ENCODE measurements at places on chromosomes 6 and 20.

- DNase-seq, result no peak
Observed at GRCh38 chr20:20897145-20897544, 184.7 kb upstream of the RALGAPA2 start.

DNA sequence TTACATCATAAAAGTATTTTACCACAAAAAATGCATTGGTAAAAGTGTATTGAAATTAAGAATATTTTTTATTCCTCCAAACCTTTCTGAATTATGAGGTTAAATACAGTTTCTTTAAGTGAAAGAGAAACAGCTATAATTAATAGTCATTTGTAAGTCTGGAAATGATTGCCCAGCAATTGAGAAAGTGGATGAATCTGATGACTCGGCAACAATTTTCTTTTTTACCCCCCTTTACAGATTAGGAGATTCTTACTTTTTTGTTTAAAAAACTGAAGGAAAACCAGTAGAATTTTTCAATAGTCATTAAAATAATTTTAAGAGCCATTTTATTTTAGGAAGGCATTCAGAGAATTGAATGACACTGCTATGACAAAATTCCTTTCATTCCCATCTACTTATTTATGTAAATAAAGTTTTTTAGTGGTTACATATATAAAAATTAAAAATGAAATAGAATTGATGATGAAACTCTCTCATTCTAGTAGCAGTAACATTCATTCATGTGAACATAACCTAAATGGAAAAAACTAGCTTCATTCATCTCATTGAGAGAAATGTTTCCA is 169.6 kb upstream of the PRND start:
- no peak for DNase-seq

DNA sequence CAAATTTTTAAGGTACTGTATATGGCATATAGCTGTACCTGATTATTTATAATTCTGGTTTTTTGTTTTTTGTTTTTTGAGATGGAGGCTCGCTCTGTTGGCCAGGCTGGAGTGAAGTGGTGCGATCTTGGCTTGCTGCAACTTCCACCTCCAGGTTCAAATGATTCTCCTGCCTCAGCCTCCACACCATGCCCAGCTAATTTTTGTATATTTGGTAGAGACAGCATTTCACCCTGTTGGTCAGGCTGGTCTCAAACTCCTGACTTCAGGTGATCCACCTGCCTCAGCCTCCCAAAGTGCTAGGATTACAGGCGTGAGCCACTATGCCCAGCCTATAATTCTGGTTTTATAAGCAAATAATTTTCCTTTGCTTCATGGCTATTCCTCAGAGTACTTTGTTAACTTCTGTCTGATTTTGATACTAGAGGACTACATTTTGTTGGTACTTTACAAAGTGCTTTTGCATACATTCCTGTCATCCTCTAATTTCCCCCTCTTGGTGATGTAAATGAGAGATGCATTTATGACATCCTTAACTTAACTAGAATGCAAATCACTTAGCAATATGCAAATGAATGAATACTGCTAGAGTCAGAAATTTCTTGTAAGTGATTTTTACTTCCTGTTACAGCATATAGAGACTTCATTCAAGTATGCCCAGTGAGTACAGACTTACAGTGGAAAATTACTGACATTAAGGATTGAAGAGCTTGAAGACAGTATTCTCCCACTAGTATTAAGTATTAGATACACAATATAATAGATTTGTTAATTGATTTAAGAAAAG is 35.7 kb upstream of the ARID1B start:
- no peak for DNase-seq

DNA sequence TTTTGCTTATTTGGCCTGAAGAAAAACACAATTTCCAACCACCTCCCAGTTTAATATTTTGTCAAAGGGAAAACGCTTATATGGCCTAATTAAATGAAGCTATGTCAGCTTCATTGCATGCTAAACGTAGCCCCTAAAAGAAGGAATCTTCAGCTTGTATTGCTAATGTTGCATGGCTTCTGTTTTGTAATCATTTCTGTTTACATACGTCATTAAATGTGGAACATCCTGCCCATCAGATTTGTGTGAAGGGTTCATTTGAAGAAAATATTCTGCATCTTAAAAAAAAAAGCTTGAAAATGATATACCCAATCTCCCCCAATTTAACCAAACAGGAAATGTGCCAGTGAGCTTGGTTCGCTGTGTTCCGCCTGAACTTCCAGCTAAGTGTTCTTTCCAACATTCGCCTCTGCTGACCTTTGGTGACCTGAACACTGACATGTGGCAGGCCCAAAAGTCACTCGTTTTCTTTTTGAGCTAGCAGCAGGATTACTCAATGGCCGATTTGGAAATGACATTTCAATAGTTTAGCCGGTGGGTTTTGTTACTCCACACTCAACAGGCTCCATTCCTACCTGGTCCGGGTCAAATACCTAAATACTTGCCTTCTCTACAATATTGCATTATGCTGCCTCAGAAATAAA is 12.7 kb upstream of the SIRT5 start:
- no peak for DNase-seq

DNA sequence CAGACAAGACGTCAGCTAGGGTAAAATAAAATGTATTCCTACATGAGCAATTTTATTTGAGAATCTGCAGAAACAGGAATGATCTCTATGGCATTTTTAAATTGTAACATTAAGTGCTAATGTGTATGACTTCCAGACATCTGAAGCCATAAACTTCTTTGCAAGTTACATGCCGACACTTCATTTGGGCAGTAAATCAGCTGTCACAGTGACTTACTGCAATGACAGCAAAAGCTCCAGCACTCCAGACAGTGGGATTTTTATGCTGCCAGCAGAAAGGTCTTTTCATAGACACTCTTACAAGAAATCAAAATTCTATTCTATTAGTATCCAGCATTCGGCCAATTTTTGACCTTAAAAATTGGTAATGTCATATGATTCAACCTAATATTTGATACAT is 156.3 kb upstream of the SNX9 start:
- DNase-seq, result no peak

DNA sequence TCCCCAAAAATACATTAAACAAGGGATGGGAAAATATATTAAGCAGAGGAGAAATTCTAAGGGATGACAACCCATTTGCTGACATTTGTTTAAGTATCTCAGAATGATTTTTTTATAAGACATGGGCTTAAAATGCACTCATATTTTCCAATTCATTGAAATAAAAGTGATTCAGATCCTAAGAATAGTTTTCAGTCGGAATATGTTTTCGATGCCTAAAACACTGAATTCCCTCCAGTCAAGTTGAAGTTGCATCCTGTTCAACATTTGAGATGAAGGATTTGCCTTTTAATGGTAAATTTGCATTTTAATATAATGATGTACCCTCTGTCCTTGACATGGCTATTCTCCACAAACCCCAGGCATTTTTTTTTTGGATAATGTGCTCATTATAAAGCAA is 79.3 kb downstream of the PTCHD4 start:
- no peak for DNase-seq

DNA sequence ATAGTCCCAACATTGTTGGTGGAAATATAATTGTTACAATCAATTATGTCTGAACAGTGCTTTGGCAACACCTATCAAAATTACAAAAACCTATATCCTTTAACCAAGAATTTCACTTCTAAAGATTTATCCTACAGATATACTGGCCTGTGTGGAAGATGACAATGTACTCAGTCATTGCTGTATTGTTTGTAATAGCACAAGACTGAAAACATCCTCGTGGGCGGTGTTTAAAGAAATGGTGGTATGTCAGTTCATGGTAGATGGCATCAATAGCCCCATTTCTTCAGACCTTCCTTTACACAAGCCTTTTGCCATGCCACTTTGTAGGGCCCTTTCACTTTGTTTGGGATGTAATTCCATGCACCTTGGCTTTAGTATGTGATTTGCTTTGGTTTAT is 9.8 kb upstream of the TPBG start:
- DNase-seq, result no peak

GRCh38 chr6:154012852-154013251 is 26.2 kb upstream of the OPRM1 start:
- DNase-seq, result no peak

DNA sequence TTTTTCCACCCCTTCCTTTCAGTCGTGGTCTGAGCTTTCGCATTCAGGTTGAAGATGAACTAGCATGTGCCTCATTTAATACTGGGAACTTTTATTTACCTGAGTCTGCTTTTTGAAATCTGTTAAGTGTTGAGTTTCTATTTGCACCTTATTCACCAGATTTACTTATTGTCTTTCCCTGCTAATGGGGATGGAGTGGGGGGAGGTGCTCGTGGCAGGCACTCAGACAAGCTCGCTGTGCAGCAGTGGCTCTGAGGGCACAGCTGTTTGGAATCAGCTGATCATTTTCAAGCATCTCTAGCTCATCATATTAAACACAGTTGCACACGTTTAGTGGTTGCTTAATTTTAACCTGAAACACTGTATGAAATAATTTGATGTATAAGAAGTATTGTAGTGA is 35.6 kb downstream of the UTRN start:
- no peak for DNase-seq

DNA sequence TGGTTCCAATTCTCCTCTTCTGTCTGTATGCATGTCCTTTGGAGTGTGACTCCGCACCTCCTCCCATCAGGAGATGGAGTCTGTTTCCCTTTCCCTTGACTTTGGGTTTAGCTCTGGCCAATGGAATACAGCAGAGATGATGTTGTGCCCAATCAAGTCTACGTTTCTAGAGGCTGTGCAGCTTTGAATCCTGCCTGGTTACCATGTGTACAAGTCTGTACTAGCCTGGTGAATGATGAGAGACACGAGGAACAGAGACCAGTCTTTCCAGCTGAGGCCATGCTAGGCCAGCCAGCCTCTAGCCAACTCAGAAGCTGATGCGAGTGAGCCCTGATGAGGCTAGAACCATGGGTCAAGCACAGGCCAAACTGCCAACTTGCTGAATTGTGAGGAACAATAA is 83.2 kb downstream of the LAMP5 start:
- DNase-seq, result no peak

DNA sequence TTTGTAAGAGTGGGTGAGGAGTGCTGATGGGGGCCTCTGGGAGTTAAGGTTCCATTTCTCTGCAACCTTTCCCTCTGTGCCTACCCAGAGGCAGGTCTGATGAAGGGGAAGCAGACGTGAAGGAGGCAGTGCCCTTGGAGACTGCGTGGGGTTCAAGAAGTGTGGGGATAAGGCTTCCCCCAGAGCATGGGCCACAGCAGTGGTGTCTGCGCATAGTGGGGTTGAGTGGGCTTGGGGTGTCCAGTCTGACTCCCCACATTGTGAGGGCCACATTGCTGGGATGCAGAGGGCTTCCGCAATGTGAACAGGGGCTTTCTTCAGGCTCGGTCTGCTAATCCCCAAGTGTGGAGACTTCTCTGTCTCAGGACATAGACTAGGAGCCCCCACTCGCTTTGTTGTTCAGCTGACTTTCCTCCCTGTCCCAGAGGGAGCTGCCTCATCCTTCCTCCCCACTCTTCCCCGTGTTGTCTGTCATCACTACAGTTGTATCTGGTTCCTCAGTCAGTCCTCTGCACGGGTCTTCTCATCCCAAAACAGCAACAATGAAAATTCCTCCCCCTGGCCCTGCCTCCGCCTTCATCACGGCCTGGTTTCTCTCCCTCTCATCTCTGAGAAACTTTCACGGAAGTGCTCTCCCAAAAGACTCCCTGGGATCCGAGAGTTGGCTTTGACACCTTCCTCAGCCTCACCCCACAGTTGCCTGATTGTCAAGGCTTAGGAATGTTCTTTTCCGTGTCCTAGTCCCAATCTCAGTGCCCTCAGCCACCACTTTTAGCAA is 2.8 kb downstream of the EBF4 start:
- DNase-seq, result no peak

GRCh38 chr6:39178235-39178634 is 51.0 kb downstream of the KCNK5 start:
- DNase-seq, result no peak

- DNase-seq, result peak; percentile 42
Observed at GRCh38 chr20:41178495-41178894, 41.2 kb downstream of the PLCG1 start.

GRCh38 chr6:12020187-12020791 is 8.2 kb downstream of the HIVEP1 start:
- no peak for DNase-seq

- no peak for DNase-seq
Observed at GRCh38 chr6:87822011-87822410, 120.0 kb upstream of the AKIRIN2 start.

GRCh38 chr6:166556863-166557322 is 29.6 kb downstream of the RAMACL start:
- peak; percentile 93 for DNase-seq

DNA sequence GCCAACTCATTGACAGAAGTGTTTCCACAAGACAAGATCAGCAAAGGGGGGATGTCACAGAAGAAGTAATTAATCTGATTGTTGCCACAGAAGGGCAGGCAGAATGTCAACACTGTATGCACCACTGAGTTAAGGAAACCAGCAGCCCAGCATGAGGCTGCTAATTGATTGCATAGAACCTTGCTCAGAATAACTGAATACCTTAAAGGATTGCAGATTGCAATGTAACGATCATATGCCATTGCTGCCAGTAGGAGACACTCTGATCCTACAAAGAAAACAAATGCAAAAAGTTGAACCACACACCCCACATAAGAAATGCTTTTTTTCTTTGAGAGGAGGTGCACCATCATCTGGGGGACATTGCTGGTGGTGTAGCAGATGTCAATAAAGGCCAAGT is 13.1 kb downstream of the OR5V1 start:
- DNase-seq, result no peak

DNA sequence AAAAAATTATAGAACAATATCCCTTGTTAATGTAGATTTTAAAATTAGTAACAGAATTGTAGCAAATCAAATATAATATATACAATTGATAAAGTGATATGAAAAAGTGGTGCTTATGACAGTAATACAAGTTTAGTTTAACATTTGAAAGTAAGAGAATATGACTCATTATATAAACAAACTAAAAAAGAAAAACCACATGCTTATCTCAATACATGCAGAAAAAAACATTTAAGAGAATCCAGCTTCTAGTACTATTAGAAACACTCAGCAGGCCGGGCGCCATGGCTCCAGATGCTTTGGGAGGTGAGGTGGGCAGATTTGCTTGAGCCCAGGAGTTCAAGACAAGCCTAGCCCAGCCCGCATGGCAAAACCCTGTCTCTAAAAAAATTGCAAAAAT is 60.7 kb upstream of the LAMA2 start:
- no peak for DNase-seq

- DNase-seq, result no peak
Observed at GRCh38 chr6:75484535-75484934, 9.1 kb downstream of the FILIP1 start.

- no peak for DNase-seq
Observed at GRCh38 chr20:38515631-38516030, 43.0 kb downstream of the RALGAPB start.

- DNase-seq, result no peak
Observed at GRCh38 chr20:60203451-60203850, 245.2 kb downstream of the CDH26 start.

DNA sequence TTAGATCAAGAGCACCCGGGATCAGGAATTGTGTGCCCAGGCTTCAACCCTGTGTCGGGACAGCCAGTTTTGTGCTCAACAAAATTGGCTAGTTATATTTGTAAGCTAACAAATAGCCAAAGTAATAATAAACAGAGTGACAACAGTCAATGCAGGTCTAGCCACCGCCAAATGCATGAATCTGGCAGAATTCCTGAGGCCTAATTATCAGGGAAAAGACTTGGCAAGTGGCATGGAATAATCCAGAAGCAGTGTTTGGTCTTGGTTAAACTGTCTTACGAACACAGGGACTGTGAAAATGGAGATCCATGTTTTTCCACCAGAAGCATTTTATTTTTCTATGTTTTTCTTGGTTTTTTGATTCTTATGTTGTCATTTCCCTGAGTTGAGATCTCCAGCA is 268.8 kb downstream of the ZNF217 start:
- DNase-seq, result no peak
